Calu3 (cell line): ENCODE measurements at places on chromosomes 13 and 19. TPM values are rescaled to one million over a fixed set of nuclear protein-coding genes. Genes with fewer than 3 reads are reported as not detected.

GRCh38 chr13:110044551-110045111 is 258.2 kb upstream of the IRS2 start:
- no peak overlapping the region for H3K4me3 ChIP-seq
- H3K27ac ChIP-seq = no peak overlapping the region
- H3K27me3 ChIP-seq = no peaks in the 10 kb centered on the region
- no peak for DNase-seq

DNA sequence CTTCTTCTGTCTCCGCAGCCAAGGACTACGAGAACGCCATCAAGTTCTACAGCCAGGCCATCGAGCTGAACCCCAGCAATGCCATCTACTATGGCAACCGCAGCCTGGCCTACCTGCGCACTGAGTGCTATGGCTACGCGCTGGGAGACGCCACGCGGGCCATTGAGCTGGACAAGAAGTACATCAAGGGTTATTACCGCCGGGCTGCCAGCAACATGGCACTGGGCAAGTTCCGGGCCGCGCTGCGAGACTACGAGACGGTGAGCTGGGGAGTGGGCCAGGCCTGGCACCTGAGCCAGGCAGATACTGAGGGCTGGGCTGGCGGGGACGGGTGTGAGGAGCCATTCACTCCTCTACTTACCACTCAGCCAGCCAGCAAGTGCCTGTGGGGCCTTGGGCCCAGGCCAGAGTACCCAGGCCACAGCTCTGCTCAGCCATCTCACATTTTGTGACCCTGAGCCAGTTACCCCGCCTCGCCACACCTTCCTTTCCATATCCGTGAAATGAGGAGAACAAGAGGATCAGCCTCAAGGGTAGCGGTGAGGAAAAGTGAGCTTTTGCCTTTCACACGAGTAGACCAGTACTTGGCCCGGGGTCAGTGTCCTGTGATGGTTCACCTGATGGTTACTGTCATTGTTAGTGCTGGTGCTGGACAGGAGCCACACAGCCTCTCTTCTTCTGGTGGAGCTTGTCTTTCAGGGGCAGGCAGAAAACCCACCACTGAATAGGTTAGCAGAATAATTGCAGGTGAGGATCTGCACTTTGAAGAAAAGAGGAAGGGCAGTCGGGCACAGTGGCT is 7.0 kb downstream of the PPP5C start:
- peaks cover 42% of the 10 kb centered on the region for H3K36me3 ChIP-seq
- H3K4me3 ChIP-seq = no peak overlapping the region
- H3K27ac ChIP-seq = no peak overlapping the region
- H3K4me1 ChIP-seq = peaks cover 80% of the 10 kb centered on the region
- no peaks in the 10 kb centered on the region for H3K27me3 ChIP-seq

DNA sequence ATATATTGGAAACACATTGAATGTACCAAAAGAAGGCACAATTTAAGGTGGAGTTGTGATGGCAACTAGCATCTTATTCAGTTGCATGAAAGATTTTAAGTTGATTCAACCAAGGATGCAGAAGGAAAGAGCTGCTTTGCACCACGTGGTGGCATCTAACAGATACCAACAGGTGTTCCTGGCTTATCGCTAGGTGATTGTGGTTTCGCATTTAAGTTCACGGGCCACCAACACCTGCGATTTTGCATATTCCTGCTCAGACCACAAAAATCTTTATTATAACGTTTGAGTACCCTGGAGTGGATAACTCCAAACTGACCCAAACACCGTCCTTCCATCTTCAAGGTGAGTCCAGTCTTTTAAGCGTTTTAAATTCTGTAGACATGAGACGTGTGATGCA is 45.3 kb downstream of the RGCC start:
- no peak overlapping the region for H3K4me3 ChIP-seq
- no peaks in the 10 kb centered on the region for H3K27me3 ChIP-seq
- no peaks in the 10 kb centered on the region for H3K36me3 ChIP-seq
- DNase-seq = no peak
- no peaks in the 10 kb centered on the region for H3K4me1 ChIP-seq

DNA sequence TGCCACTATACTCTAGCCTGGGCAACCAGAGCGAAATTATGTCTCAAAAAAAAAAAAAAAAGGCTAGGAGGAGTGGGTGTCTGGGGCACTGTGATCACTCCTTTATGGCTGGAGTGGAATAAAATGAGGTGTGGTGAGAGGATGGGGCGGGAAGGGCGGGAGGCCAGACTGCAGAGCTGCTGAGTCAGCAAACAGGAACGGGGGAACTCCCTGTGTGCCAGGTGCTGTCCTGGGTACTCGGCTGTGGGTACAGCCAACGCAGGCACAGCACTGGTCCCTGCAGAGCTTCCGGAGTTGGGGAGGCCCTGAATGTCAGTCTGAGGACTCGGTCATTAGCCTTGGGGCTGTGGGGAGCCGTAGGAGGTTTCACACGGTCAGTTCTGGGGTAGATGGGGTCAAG is 5.7 kb downstream of the PRPF31 start:
- H3K27me3 ChIP-seq = no peaks in the 10 kb centered on the region
- H3K4me1 ChIP-seq = peaks cover 10% of the 10 kb centered on the region
- no peak overlapping the region for H3K4me3 ChIP-seq
- no peak for DNase-seq

- H3K27me3 ChIP-seq = no peaks in the 10 kb centered on the region
- no peaks in the 10 kb centered on the region for H3K36me3 ChIP-seq
- H3K27ac ChIP-seq = peak overlapping the region; percentile 76
- H3K4me1 ChIP-seq = no peaks in the 10 kb centered on the region
These were observed 61.2 kb upstream of the EDNRB start for GRCh38 chr13:77979721-77980385.

DNA sequence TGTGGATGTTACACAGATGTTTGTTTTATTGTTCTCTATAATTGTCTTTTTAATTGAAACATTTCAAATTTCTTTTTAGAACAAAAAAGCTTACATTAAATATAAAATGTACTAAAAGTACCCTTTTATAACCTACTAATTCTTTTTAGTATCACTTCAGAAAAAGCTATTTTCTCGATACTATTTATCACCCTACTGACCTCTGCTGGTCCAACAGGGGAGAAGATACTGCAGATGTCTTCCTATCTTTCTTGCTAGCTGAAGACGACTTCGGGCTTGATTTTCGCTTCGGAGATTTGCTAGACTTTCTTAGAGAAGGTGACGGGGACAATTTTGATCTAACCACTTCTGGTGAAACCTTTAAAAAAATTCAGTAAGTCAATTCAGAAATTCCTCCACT is 42.4 kb downstream of the ZC3H13 start:
- peaks cover 14% of the 10 kb centered on the region for H3K36me3 ChIP-seq
- no peak overlapping the region for H3K4me3 ChIP-seq

GRCh38 chr19:33293255-33294057 is 8.9 kb downstream of the CEBPA start:
- DNase-seq = no peak
- no peaks in the 10 kb centered on the region for H3K36me3 ChIP-seq
- H3K4me3 ChIP-seq = no peak overlapping the region
- H3K27ac ChIP-seq = no peak overlapping the region

DNA sequence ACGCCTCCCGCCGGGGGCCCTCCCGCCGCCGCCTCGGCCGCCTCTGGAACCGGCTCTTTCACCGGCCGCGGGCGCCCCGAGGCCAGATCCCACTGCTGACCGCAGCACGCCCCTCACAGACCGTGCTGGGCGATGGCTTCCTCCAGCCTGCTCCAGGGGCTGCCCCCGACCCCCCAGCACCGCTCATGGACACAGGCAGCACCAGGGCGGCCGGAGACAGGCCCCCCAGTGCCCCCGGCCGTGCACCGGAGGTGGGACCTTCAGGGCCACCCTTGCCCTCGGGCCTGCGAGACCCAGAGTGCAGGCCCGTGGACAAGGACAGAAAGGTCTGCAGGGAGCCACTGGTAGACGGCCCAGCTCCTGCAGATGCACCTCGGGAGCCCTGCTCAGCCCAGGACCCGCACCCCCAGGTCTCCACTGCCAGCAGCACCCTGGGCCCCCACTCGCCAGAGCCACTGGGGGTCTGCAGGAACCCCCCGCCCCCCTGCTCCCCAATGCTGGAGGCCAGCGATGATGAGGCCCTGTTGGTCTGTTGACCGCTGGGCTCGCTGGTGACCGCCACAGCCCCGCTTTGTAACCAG is 13.0 kb downstream of the LRP3 start:
- no peaks in the 10 kb centered on the region for H3K4me1 ChIP-seq
- H3K4me3 ChIP-seq = no peak overlapping the region
- H3K36me3 ChIP-seq = no peaks in the 10 kb centered on the region
- peaks cover 20% of the 10 kb centered on the region for H3K27me3 ChIP-seq
- DNase-seq = no peak

DNA sequence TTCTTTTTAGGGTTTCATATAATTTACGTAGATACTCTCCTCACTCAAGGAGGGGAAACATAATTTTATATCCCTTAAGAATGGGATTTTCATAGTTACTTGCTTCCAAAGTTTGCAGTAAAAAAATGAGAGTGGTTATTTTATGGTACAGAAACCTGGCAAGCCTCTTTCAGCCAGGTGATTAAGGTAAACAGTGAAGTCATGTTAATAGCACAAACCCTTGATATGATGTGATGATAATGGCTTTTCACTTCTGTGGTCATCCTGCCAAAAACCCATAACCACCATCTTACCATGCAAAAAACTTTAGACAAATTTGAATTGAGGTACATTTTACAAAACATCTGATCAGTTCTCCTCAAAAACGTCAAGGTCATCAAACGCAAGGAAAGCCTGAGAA is 517.8 kb downstream of the SLITRK5 start:
- no peaks in the 10 kb centered on the region for H3K4me1 ChIP-seq
- no peaks in the 10 kb centered on the region for H3K36me3 ChIP-seq
- no peaks in the 10 kb centered on the region for H3K27me3 ChIP-seq
- no peak overlapping the region for H3K27ac ChIP-seq
- no peak overlapping the region for H3K4me3 ChIP-seq

- H3K4me1 ChIP-seq = no peaks in the 10 kb centered on the region
- H3K27ac ChIP-seq = no peak overlapping the region
- no peak overlapping the region for H3K4me3 ChIP-seq
- no peaks in the 10 kb centered on the region for H3K27me3 ChIP-seq
These were observed 60.7 kb upstream of the MCF2L start for GRCh38 chr13:112908342-112908741.

DNA sequence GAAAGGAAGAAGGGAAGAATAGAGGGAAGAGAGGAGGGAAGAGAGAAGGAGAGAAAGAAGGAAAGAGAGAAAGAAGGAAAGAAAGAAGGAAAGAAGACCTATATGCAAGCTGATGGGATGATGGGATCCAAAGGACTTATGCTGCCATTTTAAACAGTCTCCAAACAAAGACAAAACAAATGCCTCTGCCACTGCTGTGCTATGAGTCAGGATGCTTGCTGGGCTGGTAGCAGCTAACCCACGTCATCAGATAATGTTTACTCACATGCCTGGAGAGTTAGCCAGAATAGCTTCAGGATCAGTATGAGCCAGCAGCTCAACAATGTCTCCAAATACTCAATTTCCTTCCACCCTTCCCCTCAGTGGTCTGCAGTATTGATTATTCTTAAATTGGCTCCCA is 12.0 kb upstream of the ZNF274 start:
- H3K27me3 ChIP-seq = no peaks in the 10 kb centered on the region
- no peak for DNase-seq
- no peak overlapping the region for H3K27ac ChIP-seq

DNA sequence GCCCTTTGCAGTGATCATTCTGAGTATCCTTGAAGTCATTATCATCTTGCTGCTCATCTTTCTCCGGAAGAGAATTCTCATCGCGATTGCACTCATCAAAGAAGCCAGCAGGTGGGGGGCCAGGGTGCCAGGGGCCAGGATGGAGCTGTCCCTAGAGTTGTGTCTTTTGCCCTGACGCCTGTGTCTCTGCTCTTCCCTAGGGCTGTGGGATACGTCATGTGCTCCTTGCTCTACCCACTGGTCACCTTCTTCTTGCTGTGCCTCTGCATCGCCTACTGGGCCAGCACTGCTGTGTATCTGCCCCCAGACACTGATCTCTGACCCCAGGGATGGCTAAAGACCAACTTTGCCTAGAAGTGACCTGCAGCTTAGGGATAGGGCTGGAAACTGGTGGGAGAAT is 9.6 kb downstream of the SLC44A2 start:
- H3K36me3 ChIP-seq = peaks cover 55% of the 10 kb centered on the region
- no peak for DNase-seq
- no peaks in the 10 kb centered on the region for H3K27me3 ChIP-seq
- no peaks in the 10 kb centered on the region for H3K4me1 ChIP-seq
- no peak overlapping the region for H3K27ac ChIP-seq

DNA sequence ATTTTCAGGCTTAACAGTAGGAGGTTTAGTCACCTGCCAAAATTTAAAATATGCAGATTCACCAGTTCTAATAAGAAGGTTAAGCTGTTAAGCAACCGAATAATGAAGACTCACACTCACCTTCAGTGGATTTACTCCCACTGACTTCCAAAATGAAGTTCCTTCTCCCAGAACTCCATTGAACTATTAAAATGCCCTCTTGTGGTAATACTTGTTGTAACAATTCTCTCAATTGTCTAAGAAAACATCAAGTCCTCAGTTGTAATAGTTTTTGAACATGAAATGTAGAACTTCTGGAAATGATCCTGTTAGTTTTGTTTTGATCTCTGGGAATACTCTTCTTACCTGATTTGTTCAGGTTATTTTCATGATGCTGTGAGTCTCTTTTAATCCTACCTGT is 522.0 kb upstream of the ATXN8OS start:
- no peak for DNase-seq
- no peaks in the 10 kb centered on the region for H3K4me1 ChIP-seq
- no peaks in the 10 kb centered on the region for H3K27me3 ChIP-seq
- H3K36me3 ChIP-seq = no peaks in the 10 kb centered on the region
- H3K27ac ChIP-seq = no peak overlapping the region

GRCh38 chr13:32248801-32249200 is 66.4 kb downstream of the ZAR1L start:
- H3K27me3 ChIP-seq = no peaks in the 10 kb centered on the region
- H3K36me3 ChIP-seq = no peaks in the 10 kb centered on the region
- H3K4me3 ChIP-seq = no peak overlapping the region
- H3K4me1 ChIP-seq = peaks cover 8% of the 10 kb centered on the region

- H3K4me1 ChIP-seq = no peaks in the 10 kb centered on the region
- DNase-seq = no peak
- no peak overlapping the region for H3K4me3 ChIP-seq
These were observed 10.0 kb upstream of the CEACAM21 start for GRCh38 chr19:41566001-41566400.

DNA sequence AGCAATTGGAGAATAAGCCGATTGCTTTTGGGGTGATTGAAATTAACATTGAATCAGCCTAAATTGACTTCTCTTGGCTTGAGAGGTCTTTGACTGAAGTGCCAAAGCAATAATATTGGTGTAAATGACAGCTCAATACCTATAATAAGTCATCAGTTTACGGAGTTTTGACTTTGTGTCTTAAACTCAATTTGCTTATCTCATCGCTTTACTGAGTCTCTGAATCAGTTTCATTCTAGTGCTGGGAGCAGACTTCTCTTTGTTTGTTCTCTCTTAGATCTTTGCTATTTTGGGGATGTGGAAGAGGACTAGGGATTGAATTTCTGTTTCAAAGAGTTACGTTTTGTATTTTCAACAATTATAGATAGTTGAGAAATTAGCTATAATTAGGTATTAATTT is 7.1 kb downstream of the RFC3 start:
- H3K4me3 ChIP-seq = no peak overlapping the region
- peaks cover 2% of the 10 kb centered on the region for H3K4me1 ChIP-seq
- H3K36me3 ChIP-seq = peaks cover 11% of the 10 kb centered on the region
- no peaks in the 10 kb centered on the region for H3K27me3 ChIP-seq

Gene DAND5
- 0.21 and 0.47 TPM in 2 replicates for total RNA-seq

Gene SCAMP4
- total RNA-seq = 64.2 and 80.5 TPM in 2 replicates

Gene TUBA3C
- total RNA-seq = not detected in 2 replicates

Gene PRRG2
- total RNA-seq = 19.0 and 22.1 TPM in 2 replicates

Gene CCDC8
- total RNA-seq = not detected in 2 replicates

Gene GRIK5
- total RNA-seq = 0.44 and 0.61 TPM in 2 replicates

Gene ZNF99
- total RNA-seq = not detected in 2 replicates

Gene PCID2
- 21.1 and 21.2 TPM in 2 replicates for total RNA-seq
